ENCODE measurements at places on chromosomes 16 and 17. TPM values are rescaled to one million over a fixed set of nuclear protein-coding genes. Genes with fewer than 3 reads are reported as not detected.

PPL gene
- 23.8 TPM for total RNA-seq

KRT36 gene
- not detected for total RNA-seq

CCNF gene
- total RNA-seq = 0.81 TPM

KRTAP4-3 gene
- not detected for total RNA-seq

ACSM2A gene
- not detected for total RNA-seq

PLD2 gene
- total RNA-seq = 22.2 TPM

PAGR1 gene
- 12.7 TPM for total RNA-seq
